Stimulated activated effector memory CD8-positive, alpha-beta T cell treated with anti-CD3 and anti-CD28 coated beads, Interleukin-12 subunit alpha, Interleukin-12 subunit beta, amount 100 ng/mL, for 72 hours (primary cell): ENCODE measurements at places on chromosomes 11 and 22.
A peak's percentile ranks its signal among the peaks of the same experiment; 100 is the strongest.

DNA sequence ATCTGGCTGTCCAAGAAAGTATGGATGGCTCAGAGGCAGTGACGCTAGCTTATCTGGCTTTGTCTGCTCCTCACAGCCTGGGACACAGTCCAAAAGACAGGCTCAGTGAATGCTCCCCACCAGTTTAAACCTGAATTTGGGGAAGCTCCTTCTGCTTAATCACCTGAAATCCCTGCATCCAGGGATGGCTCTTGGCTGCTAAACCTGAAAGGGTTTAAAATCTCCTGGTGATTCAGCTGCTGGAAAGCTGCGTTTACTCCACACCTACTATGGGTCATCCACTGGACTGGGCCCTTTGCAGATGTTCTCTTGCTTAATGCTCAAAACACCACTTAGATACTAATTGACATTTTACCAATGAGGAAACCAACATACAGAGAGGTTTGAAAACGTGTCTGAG, 302.0 kb upstream of the NARS2 start:
- no peak for DNase-seq

- no peak for DNase-seq
Observed at GRCh38 chr11:128544471-128545051, 42.8 kb downstream of the ETS1 start.

DNA sequence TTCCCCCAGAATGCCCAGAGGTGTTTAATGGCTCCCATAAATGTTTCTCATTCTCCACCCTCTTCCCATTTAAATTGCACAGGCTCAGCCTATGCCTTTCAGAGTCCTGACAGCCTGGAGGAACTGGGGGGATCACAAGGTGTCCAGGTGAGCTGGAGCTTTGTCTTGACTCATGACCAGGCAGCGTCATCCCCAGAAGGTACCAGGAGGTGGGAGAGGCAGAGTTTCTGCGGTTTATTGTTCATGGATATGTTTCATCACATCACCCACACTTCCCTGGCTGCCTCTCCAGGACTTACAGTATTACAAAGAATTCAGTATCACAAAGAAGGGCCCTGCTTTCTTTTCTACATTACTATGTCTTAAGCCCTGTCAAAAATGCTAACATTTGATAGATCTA, 103.2 kb upstream of the GALNT18 start:
- no peak for DNase-seq

DNA sequence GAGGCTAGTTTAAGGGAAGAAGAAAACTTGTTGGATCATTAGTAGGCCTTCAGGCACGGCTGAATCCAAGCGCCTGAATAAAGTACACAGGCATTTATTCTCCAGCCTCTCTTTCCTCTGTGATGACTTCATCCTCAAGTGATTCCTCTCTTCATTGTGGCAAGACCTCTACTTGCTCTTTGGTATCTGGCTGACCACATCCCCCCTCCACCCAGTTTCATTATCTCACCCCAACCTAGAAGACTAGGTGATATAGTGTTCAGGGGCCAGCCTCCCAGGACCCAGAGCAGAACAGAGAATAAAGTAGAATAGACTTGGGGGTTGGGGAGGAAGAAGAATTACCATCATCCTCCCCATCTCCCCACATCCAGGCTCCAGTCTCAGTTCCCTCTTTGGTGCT, 189.3 kb downstream of the MIAT start:
- no peak for DNase-seq

GRCh38 chr11:720642-721246, 14.7 kb downstream of the EPS8L2 start:
- DNase-seq = peak; percentile 67

GRCh38 chr11:62398011-62398994, 20.5 kb upstream of the SCGB1A1 start:
- no peak for DNase-seq

DNA sequence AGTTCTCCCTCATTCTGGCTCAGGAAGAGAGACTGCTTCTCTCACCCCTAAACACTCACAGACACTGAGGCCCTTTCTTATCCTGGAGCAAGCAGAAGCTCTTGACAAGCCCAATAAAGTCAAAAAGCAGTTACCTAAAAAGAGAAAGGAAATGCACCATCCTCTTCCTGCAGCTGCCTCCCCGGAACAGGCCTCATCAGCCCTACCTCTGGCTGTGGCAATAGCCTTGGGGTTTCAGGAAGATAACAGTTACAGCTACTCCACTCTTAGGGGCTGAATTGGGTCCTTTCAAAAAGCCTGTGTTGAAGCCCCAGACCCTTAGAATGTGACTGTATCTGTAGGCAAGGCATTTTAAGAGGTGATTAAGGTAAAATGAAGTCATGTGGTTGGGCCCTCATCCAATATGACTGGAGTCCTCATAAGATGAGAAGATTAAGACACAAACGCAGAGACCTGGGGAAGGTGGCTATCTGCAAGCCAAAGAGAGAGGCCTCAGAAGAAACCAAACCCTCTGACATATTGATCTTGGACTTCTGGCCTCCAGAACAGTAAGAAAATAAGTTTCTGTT, 3.5 kb upstream of the LGALS12 start:
- DNase-seq = no peak

GRCh38 chr11:94649964-94650623, 82.9 kb downstream of the PIWIL4 start:
- DNase-seq = no peak

- DNase-seq = no peak
Observed at GRCh38 chr11:7439746-7440320, 45.5 kb upstream of the OLFML1 start.

GRCh38 chr11:14854057-14854456, 38.0 kb downstream of the CYP2R1 start:
- no peak for DNase-seq

DNA sequence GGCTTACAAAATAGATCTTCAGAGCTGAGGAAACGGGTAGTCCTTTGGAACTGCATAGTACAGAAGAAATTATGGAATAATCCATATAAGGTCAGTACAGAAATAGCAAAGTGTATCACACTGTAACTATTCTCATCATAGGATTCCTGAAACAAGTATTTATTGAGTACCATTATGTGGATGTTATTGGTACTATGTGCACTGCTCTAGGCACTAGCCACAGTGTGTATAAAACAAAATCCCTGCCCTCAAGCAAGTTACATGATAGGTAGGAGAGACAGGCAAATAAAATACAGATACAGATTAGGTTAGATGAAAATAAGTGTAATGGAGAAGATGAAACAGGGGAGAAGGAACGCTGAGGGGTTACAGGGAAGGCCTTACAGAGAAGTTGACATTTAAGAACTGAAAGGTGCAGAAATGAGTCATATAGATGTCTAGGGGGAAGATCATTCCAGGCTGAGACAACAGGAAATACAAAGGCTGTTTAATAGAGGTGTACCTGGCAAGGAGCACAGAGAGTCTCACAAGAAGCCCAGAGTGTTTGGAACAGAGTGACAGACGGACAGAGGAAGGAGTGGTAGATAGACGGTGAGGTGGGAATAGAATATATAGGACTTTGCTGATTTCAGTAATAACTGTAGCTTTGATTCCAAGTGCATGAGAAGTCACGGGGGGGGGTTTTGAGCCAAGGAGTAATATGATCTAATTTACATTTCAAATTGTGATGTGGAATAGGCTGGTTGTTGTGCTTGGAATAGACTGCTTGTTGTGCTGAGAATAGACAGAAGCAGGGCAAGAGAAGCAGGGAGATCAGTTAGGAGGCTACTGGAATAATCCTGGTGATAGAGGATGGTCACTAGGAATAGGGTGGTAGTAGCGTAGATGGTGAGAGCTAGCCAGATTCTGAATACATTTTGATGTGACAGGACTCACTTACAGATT, 13.7 kb downstream of the RNF141 start:
- DNase-seq = no peak

GRCh38 chr11:69437876-69438205, 43.6 kb upstream of the LINC01488 start:
- DNase-seq = no peak

DNA sequence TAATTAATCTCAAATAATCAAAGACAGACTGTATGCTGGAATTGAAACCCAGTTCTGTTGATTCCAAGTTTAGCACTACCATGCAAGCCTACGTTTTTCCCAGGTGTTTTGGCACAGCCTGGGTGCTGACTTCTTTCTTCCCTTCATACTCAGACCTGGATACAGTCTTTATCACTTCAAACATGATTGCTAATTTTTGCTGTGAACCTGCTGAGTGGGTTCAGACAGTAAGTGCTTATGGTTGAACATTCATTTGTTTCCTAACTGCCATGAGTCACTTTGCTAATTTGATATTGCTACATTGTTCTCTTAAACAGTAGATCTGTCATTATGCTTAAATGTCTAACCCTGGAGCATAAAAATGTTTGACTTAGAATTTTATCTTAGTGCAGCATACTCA, 12.2 kb downstream of the PAAF1 start:
- no peak for DNase-seq

DNA sequence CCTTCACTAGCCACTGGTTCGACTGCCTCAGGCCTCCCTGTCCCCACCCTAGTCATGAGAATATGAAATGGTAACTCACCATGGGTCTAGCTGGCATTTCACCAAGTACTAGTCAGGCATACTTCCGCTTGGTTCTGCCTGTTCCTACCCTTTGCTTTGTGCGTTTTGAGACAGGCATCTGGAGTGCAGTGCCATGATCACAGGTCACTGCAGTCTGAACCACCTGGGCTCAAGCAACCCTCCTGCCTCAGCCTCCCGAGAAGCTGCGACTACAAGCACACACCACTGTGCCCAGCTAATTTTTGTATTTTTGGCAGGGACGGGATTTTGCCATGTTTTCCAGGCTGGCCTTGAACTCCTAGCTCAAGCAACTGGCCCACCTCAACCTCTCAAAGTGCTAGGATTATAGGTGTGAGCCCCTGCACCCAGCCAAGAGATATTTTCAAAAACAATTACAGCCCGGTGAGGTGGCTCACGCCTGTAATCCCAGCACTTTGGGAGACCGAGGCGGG, 14.1 kb downstream of the HRAS start:
- no peak for DNase-seq

GRCh38 chr11:110972640-110973039, 260.4 kb upstream of the ARHGAP20 start:
- no peak for DNase-seq

DNA sequence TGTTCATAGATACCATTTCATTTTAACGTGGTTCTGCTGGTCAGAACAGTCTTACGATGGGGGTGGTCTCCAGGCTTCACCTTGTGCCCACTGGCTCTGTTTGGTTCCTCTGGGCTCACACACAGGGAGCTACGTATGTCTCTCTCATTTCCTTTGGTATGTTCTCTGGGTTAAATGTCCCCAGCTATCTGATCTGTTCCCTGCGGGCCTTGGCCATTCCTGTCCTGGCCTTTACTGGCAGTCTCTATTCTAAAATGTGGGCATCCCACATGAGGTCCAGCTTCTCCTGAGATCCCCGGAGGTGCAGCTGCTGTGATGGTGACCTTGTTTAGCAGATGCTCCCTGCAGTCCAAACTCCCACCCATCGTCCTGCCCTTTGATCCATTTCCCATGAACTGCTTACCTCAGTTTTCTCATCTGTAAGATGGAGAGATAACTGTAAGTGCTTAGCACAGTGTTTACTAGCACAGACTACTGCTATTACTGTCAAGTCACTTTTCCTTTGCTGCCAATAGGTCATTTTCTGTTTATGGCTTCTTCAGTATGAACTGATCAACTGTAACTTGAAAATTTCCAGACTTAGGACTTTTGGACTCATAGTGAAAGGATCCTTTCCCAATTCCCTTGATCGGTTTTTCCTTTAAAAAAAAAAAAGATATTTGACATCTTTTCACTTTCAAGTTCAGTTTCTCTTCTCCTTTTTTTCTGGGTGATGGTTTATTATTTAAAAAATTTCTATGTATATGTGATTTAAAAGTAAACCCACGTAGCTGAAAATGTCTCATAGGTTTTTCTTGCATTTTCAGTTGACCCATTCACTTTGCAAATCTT, 92.9 kb downstream of the PTPRJ start:
- DNase-seq = no peak

GRCh38 chr11:18754308-18754707, 28.3 kb upstream of the IGSF22 start:
- no peak for DNase-seq

GRCh38 chr11:120172054-120172911, 34.4 kb upstream of the TRIM29 start:
- peak; percentile 16 for DNase-seq

DNA sequence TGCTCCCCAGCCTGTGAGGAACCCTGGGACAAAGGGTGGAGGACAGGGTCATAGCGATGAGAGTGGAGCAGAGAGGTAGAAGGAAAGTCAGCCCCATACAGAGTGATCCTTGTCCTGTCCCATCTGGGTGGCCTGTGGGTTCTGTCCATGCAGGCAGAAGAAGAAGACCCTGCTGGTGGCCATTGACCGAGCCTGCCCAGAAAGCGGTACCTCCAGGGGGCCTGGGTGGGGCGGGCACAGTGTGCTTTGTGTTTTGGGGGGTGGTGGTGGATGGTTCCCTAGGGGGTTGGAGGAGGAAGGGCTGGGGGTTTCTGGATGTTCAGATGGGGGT, 7.9 kb downstream of the SIDT2 start:
- no peak for DNase-seq

GRCh38 chr11:68997124-68997994, 15.7 kb downstream of the MRGPRF start:
- no peak for DNase-seq

DNA sequence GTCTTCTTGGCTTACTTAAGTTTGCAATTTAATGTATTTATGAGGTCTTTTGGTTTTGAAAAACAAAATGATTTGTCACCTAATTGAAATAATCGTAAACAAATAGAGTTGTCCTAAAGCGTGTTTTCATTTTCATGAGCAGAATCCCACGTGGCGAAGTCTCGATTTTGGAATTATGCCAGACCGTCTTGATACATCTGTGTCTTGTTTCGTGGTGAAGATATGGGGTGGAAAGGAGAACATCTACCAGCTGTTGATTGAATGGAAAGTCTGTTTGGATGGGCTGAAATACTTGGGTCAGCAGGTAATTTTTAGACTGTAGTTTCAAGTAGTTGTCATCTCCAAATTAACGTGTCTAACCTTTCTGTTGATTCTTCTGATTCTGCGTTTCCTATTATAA, 64.7 kb downstream of the UVRAG start:
- DNase-seq = no peak
